ENCODE measurements at places on chromosomes 2 and 18. TPM values are rescaled to one million over a fixed set of nuclear protein-coding genes. Genes with fewer than 3 reads are reported as not detected.

The TAF4B gene
- total RNA-seq = 5.2 TPM

The TUBA3E gene
- total RNA-seq = 0.78 TPM

The RABL2A gene
- total RNA-seq = 8.5 TPM

The UGT1A3 gene
- total RNA-seq = 0.19 TPM
